ENCODE measurements at places on chromosomes 3 and 15.
A peak's percentile ranks its signal among the peaks of the same experiment; 100 is the strongest.

- DNase-seq, result no peak
Measured at GRCh38 chr3:35969406-35969805, 330.1 kb downstream of the ARPP21 start.

- no peak for DNase-seq
Measured at GRCh38 chr15:41606997-41607396, 48.0 kb downstream of the TYRO3 start.

DNA sequence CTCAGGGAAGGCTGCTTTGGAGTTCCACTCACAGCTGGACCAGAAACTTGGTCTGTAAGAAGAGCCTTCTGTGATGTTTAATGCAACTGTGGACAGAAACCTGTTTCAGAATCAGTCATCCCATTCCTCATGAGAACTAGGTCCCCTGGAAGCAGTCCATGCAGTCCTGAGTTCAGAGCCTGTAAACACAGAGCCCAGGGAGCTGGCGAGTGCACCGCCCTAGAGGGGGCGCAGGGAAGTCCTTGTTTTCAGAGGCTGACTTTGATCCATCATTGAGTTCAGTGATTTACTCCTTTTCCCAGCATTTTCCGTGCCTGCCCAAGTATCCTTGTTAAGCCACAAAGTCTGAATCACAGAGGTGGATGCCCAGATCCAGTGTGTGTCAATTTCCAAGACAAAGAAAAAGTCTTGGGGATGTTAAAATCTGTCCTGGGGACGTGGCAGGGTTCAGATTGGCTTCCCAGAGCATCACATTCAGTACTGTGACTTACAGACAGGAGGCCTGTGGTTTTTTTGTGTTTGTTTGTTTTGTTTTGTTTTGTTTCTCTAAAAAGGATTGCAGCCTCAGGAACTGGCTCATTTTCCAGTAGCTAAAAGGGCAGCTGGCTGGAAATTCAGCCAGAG is 9.8 kb upstream of the TXNRD3 start:
- DNase-seq, result no peak

GRCh38 chr15:72285927-72286516 is 13.7 kb upstream of the PARP6 start:
- DNase-seq, result peak; percentile 18
